ENCODE measurements at places on chromosomes 13 and 19. TPM values are rescaled to one million over a fixed set of nuclear protein-coding genes. Genes with fewer than 3 reads are reported as not detected.

The KISS1R gene
- 0.69 TPM for total RNA-seq

DNA sequence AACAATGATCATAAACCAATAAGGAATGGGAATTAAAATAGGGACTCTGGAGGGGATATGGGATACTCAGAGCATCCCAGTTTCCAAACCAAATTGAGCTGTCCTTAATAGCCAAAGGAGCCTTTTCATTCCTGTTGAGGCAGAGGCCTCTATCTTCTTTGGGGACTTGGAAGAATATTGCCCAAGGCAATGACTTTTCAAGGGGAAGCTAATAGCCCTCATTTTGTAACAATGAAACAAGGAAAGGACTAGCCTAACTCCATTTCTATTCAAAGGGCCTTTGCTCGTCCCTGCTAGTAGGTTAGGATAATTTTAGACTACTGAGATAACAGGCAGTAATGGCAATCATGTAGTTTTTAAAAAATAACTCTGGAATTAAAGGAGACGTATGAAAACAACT is 789.8 kb upstream of the SLITRK5 start:
- H3K4me1 ChIP-seq, result no peaks in the 10 kb centered on the region
- no peaks in the 10 kb centered on the region for H3K36me3 ChIP-seq
- no peak overlapping the region for H3K4me3 ChIP-seq
- no peaks in the 10 kb centered on the region for H3K27me3 ChIP-seq
- no peak for DNase-seq

The SIGLEC5 gene
- total RNA-seq, result not detected

GRCh38 chr19:43684326-43684725 is 14.4 kb upstream of the PLAUR start:
- no peak overlapping the region for H3K27ac ChIP-seq
- no peaks in the 10 kb centered on the region for H3K27me3 ChIP-seq
- no peaks in the 10 kb centered on the region for H3K36me3 ChIP-seq
- H3K4me3 ChIP-seq, result no peak overlapping the region
- DNase-seq, result no peak

The OSCAR gene
- total RNA-seq, result 5.1 TPM

GRCh38 chr13:98706446-98707110 is 45.9 kb downstream of the SLC15A1 start:
- H3K36me3 ChIP-seq, result no peaks in the 10 kb centered on the region
- DNase-seq, result no peak
- H3K4me3 ChIP-seq, result no peak overlapping the region
- no peaks in the 10 kb centered on the region for H3K4me1 ChIP-seq
- H3K27ac ChIP-seq, result no peak overlapping the region

- H3K27ac ChIP-seq, result no peak overlapping the region
- no peaks in the 10 kb centered on the region for H3K27me3 ChIP-seq
- no peaks in the 10 kb centered on the region for H3K36me3 ChIP-seq
- H3K4me1 ChIP-seq, result no peaks in the 10 kb centered on the region
- H3K4me3 ChIP-seq, result no peak overlapping the region
- no peak for DNase-seq
Observed at GRCh38 chr13:76756451-76756850, 129.8 kb downstream of the KCTD12 start.

GRCh38 chr13:39034085-39034484 is 3.8 kb downstream of the PROSER1 start:
- no peak overlapping the region for H3K27ac ChIP-seq
- H3K36me3 ChIP-seq, result no peaks in the 10 kb centered on the region
- H3K4me3 ChIP-seq, result no peak overlapping the region
- no peaks in the 10 kb centered on the region for H3K27me3 ChIP-seq
- peaks cover 2% of the 10 kb centered on the region for H3K4me1 ChIP-seq
- no peak for DNase-seq

GRCh38 chr13:101499406-101499805 is 46.9 kb downstream of the ITGBL1 start:
- no peaks in the 10 kb centered on the region for H3K36me3 ChIP-seq
- H3K4me1 ChIP-seq, result no peaks in the 10 kb centered on the region
- H3K27ac ChIP-seq, result no peak overlapping the region
- DNase-seq, result no peak
- no peak overlapping the region for H3K4me3 ChIP-seq

- H3K4me1 ChIP-seq, result no peaks in the 10 kb centered on the region
- no peaks in the 10 kb centered on the region for H3K27me3 ChIP-seq
- no peak overlapping the region for H3K4me3 ChIP-seq
- no peak for DNase-seq
Observed at GRCh38 chr19:34229721-34230120, 24.6 kb upstream of the GARRE1 start.

DNA sequence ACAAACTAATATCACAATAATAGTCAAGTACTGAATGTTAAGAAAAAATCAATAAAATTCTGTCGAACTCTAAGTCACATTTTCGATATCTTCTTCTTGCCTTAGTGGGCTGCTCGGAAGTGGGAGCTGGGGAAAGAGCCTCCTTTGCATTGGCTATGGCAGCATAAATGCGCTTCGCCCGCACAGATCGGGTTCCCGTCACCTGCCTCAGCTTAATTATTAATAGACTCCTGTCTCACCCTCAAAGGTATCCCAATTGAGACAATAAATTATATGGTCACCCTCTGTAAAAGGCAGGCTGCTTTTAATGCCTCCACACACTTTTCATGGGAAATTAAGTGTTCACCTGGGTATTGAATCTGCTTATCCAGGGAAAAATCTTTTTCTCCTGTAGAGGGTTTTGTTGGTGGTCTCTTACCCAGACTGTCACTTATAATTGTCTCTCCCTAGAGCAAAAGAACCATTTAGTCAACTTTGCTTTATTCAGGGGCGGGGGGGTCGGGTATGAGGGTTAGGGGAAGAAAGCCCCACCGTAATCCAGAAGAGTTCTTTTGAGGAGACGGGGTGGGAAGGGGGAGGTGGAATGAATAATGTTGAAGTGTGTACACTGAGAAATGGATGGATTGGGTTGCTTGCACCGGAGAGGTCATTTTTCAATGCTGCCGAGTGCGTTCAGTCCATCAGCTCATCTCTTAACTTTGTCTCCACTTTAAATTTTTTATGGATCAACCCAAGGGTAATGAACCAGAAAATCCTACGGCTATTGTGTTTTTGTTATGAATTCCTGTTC is 682.6 kb upstream of the SGCG start:
- no peaks in the 10 kb centered on the region for H3K4me1 ChIP-seq
- DNase-seq, result peak; percentile 49
- no peak overlapping the region for H3K4me3 ChIP-seq
- H3K36me3 ChIP-seq, result no peaks in the 10 kb centered on the region
- H3K27me3 ChIP-seq, result no peaks in the 10 kb centered on the region

The LGI4 gene
- 7.5 TPM for total RNA-seq

GRCh38 chr13:51797664-51798488 is 6.1 kb downstream of the DHRS12 start:
- no peaks in the 10 kb centered on the region for H3K27me3 ChIP-seq
- H3K36me3 ChIP-seq, result no peaks in the 10 kb centered on the region
- peak; percentile 88 for DNase-seq
- H3K4me1 ChIP-seq, result peaks cover 14% of the 10 kb centered on the region

- no peak for DNase-seq
- no peak overlapping the region for H3K4me3 ChIP-seq
- H3K36me3 ChIP-seq, result no peaks in the 10 kb centered on the region
- H3K4me1 ChIP-seq, result no peaks in the 10 kb centered on the region
- peaks cover 3% of the 10 kb centered on the region for H3K27me3 ChIP-seq
- no peak overlapping the region for H3K27ac ChIP-seq
Observed at GRCh38 chr19:3270902-3271301, 46.4 kb downstream of the CELF5 start.

Measured in kidney (tissue), 22 donors.